Tibial artery (tissue), 4 donors: ENCODE measurements at places on chromosomes 7 and 10.

- no peak for DNase-seq
Measured at GRCh38 chr7:74482629-74483401, 29.1 kb downstream of the GTF2IRD1 start.

DNA sequence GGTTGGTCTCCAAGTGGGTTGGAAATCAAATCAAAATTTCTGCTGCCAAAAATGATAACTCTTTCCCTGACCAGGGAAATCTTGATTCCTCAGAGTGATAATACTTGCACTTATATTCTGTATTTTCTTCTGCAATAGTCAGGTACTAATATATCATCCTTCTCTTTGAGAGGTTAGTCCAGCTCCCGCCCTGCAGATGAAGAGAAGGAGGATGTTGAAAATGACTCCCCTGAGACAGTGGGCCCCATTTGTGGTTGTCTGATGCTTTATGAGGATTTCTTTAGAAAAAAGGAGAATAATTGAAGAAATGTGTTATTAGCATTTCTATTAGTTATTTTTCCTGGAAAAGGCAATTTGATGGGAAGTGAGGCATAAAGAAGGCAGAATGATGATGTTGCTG lies 213.0 kb downstream of the SEC23IP start:
- no peak for DNase-seq

DNA sequence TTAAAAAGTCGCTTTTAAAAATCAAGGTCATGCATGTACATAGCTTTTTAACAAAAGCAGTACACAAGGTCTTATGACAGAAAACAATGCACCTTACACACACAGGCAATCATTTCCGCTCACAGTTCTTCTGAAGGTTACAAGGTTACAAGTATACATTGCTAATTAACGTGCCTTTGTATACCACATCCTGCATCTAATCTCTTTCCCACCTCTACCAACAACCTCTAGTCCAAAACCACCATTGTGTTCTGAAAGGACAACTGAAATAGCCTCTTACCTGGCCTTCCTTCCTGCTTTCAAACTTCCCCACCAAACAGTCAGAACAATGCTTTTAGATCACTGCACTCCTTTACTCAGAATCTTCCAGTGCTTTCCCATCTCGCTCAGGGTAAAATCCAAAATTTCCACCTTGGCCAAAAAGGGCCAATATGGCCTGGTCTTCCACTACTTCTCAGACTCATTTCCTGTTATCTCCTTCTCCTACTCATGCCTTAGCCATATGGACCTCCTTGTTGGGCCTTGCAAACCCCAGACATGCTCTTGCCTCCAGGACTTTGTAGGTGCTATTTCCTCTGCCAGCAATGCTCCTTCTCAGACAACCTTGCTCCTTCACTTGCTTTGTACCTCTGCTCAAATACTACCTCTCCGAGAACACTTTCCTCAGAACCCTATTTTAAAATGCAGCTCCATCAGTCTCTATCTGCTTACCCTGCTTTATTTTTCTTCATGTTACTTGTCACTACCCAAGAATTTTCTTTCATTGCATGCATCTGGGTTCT lies 205.4 kb downstream of the DNAJC1 start:
- DNase-seq: no peak

DNA sequence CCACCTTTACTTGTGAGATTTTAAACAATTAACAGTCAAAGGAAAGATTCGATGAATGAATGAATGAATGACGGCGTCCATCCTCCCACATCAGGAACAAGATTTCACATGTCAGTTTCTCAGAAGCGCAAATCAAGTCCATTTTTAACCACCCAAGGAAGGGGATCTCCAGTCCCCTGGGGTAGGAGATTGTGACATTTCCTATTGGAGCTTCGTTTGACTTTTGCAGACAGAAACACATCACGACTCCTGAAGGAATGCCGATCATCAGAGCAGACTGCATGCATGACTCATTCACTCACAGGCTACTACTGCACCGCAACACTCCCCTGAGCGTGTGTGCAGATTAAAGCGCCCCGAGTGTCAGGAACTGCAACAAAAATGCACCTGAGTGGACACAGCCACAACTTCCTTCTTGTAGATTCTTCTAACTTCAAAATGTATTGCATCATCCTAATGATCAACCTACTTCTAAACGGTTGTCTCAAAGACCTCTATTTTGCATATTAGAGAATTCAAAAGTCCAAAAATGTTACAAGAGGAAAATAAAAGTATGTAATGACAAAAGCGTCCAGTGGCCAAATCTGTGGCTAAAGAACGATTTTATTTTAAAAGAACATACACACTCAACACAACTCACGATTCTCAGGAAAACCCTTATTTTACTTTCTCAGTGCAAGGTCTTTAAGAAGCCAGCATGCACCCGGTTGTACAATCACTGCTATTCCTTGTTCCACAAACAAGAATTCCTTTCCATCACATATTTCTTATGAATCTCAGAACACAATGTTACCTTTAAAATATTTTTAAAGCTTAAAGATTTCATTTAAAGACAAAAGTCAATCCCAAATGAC lies 172.6 kb downstream of the FAM107B start:
- DNase-seq: no peak

DNA sequence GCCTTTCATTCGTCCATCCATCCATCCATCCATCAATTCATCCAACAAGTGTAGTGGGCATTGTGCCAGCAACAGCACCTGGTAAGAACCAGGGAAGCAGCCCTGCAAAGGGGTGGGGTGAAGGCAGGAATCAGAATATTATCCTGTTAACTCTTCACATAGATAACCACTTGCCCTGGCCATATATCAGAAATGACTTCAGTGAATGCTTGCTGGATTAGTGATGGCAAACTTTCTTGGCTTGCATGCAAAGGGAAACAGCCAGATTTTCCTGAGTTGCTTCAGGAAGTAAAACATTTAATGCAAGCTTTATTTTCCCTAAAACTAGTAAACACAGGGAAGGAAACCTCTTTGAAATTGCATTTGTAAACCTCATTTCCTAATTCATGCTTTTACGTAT lies 743 bp downstream of the OR2A5 start:
- no peak for DNase-seq

GRCh38 chr10:113261161-113261560 lies 291.7 kb upstream of the HABP2 start:
- DNase-seq: no peak

DNA sequence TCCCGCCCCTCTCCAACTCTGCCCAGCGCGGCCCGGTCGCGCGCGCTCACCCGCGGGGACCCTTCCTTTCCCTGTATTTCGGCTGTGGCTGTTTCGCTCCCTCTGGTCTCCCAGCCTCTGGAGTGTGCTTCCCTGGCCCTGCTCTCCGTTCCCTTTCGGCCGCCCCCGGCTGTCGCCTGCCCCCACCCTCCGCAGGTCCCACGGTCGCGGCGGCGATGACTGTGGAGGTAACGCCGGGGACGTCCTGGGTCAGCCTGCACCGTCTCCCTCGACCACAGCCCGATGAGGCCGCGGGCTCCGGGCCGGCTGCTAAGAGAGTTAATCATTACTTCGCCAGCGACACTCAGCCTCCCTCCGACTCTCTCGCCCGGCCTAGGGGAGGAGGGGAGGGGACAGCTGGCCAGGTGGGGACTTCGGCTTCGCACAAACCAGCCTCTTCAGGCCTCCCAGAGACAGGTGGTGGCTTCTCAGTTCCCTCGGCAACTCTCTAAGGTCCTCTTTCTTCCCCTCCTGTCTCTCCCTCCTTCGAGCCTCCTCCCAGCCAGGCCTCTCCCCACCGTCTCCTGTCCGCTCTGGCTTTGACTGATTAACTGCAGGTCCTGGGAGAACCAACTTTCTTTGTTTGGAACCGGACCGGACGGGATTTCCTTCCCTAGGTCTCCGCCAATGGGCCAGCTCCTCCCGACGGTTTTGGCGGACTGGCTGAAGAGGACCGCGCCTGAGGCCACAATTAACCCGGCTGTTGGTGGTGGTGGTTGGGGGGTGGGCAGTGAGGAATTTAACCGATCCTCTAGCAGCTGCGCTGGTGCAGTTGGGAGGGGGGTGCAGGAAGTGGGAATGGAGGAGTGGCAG lies 5.6 kb upstream of the PAX2 start:
- DNase-seq: no peak

DNA sequence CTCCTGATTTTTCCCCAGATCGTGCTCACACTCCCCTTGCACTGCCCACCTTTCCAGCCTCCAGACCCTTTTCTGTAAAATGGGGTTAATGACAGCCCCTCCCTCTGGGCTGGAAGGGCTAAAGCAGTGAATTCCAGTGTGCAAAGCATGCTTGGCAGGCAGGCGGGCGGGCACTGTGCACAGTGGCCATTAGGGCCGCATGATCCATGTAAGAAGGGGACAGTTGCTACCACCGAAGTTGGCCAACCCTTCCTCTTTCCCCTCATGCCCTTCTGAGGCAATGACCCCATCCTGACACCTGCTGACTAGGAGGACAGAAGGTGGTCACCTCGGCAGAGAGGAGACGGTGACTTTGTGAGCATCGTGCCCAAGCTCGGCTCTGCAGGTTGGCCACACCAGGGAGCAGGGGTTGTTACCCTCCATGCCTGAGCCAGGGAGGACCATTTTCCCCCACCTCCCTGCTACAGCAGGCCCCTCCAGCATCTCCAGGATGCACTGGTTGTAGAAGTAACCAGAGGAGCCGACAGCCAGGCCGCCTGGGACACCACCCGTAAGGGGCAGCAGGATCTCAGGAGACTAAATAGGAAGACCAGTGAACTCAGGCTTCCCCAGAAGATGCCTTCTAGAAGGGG lies 166.4 kb downstream of the SLIT1 start:
- DNase-seq: no peak

DNA sequence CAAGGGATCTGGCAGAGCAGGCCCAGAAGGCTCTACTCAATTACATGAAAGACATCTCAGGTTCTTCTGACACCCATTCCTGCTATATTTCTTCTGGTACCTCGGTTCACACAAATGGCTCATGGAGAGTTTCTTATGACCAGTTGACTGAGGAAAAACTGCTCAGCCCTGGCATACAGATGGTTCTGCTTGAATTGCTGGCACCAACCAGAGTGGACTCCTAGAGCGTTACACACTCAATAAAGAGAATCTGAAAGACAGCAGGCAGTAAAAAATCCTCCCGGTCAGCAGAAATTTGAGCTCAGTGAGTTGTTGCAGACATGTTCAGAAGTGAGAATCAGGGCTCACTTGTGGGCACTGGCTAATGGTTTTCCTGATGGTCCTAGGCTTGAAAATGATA lies 434.4 kb downstream of the TCERG1L start:
- no peak for DNase-seq

GRCh38 chr7:140495514-140496097 lies 16.3 kb upstream of the MKRN1 start:
- DNase-seq: no peak

GRCh38 chr10:95071107-95071660 lies 1.9 kb upstream of the CYP2C8 start:
- DNase-seq: no peak

DNA sequence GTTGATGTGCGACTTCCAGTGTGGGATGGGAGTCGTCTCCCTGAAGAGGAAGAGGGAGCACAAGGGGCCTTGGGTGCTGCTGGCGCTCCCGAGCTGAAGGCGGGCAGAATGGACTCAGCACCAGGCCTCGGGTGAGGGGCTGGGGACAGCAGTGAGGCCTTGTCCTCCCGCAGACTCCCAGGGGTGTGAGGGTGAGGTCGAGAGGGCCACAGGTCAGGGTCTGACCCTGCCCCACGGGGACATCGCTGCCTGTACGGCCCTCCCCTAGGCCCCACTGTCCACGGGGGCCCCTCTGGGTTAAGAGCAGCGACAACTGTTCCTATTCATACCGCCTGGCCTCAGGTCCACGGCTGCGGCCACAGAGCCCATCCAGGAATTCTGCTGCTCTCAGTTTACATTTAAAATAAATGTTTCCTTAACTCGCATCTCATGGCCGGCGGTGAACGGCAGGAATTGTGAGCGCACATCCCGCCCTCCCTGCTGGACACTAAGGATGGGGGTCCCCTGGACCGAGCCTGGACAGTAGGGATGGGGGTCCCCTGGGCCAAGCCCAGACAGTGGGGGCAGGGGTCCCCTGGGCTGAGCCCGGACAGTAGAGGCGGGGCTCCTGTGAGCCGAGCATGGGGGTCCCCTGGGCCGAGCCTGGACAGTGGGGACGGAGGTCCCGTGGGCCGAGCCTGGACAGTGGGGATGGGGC lies 61.7 kb downstream of the PDGFA start:
- no peak for DNase-seq

DNA sequence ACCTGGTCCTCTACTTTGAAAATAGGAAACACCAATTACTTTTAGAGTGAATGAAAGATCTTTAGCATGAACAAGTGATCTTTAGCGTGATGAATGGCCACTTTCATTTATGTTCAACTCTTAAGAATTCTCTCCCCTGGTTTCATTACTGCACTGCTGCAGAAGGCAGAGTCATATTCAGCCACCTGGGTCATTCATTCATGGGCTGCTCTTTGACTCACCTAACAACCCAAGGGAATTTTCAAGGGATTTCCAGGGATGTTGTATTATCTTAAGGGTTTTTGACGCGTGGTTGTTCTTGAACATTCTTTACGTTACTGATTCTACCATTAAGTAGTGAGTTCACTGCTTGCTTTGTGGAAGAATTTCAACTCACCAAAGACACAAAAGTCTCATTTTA lies 87.3 kb upstream of the STK17A start:
- no peak for DNase-seq

DNA sequence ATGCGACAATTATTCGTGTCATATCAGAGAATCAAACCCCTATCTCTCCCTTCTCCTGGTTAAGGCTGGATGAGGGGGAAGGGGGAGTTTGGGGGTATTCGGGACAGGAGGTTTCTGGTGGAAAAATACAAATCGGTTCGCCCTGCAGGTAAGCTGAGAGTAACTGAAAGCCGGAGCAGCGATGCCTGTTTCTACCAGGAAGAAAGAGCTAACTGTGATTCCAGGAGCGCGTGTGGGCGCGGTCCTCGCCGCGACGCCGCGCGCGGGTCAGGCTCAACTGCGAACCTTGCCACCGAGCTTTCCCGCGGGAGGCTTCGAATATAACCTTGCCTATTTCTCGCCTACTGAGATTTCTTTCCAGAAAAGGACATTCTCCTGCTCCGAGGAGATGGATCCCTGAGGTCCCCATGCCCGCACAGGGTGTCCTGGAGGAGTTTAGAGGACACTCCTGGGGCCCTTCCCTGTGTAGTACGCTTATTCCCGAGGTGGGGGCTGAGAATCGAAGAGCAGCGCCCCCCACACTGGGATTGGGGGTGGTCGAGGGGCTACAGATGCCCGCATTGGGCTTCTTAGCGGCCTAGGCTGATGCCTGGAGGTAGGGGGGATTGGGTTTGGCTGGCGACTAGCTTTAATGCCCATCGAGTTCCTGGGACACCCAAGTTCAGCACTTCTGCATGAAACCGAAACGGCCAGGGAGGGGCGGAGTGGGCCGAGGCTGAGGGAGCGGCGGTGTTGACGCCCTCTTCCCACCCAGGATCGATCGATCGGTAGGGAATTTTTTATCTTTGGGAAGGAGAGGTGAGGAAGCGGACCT lies 13.0 kb upstream of the DLX6 start:
- DNase-seq: no peak
